ENCODE measurements at places on chromosomes 12 and 14.

- DNase-seq, result no peak
Observed at GRCh38 chr14:98819867-98820206, 452.2 kb downstream of the BCL11B start.

- no peak for DNase-seq
Observed at GRCh38 chr12:39369756-39370155, 73.2 kb downstream of the KIF21A start.

DNA sequence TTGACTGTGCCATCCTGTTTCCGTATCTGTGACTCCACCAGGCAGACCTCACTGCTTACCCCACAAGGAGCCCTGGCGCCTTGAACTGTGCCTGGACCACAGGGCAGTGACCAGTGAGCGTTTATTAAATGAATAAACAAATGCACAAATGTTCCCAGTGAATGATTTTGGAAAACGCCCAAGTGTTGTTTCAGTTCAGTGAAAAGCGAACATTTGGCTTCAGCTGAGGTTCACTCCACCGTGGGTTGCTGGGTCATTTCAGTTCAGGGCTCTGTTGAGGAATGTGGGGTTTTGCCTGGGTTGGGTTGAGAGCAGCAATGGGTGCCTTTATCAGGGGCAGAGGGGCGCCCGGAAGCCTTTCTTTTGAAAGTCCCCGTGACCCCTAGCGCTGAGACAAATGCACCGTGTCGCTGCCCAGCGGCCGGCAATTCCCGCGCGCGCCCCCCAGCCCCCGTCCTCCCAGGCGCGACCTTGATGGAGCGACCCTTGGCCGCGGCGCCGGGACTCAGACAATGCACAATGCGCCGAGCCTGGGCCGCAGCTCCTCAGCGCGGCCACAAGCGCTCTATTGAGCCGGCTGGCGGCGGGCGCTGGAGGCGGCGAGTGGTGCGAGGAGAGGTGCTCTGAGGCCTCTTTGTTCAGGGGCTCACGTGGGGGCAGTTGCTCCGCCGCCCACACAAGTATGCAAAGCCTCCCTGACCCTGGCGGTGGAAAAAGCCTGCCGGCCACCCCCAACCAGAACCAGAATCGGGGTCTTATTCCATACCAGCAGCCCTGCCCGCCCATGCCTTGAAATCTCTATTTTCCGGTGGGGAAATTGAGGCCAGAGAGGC is 40.5 kb upstream of the CLMN start:
- peak; percentile 80 for DNase-seq

DNA sequence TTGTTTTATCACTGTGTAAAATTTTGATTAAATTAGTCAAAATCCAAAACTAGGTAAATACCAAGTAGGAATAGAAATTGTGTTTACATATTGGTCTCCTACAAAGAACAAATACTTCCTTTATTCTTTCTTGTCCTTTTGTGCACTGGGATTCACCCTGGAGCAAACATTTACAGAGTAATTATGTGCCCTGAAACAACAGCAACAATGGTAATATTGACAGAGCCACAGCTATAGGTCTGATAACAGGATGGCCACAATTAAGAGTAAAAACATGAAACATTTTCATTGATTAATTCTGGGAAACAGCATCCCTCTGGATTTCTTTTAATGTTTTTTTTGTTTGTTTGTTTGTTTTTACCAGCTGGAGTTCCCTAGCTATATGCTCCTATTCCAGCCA is 61.2 kb downstream of the SLC38A6 start:
- DNase-seq, result no peak

- DNase-seq, result no peak
Observed at GRCh38 chr14:33554988-33555387, 395.9 kb downstream of the EGLN3 start.

- no peak for DNase-seq
Observed at GRCh38 chr12:111066744-111067437, 146.5 kb upstream of the MYL2 start.

DNA sequence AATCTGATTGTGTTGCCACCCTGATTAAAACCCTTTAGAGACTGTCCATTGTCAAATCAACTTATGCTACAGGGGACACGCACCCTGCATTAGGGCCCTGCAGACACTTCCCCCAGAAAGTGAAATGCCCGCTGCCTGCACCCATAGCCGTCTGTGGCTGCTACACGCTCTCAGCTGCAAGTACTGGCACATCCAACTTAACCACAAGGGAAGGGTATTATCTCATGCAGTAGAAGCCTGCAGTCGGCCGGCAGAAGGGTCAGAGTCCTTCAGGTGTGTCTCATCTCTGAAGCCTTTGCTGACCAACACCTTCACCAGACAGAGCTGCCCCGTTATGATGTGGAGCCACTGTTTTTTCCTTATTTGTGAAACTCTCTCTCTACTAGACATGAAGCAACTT is 20.8 kb downstream of the CFAP251 start:
- DNase-seq, result no peak

- no peak for DNase-seq
Observed at GRCh38 chr14:78405079-78405856, 235.1 kb downstream of the NRXN3 start.

- DNase-seq, result no peak
Observed at GRCh38 chr12:132623072-132623869, 4.7 kb downstream of the P2RX2 start.

- DNase-seq, result peak; percentile 20
Observed at GRCh38 chr14:68649476-68650189, 143.2 kb downstream of the ZFP36L1 start.

DNA sequence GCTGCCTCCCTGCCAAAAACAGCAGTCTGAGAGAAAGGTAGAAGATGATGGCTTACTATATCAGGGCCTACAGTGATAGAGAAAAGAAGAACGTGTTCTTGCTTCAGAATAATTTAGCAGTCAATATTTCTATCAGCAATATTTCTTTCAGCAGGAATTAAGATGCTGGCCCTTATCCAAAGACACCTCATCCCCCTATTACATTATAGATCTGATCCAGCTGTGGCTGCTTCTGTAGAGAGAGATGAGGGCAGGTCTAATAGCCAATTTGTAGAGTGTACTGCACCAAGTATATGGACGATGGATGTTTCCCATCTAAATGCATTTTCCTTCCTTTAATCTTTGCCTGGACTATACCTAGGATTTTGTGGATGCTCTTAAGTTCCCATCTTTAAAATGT is 451.7 kb downstream of the NPAS3 start:
- no peak for DNase-seq

- DNase-seq, result no peak
Observed at GRCh38 chr14:87935081-87935828, 57.7 kb downstream of the GALC start.

DNA sequence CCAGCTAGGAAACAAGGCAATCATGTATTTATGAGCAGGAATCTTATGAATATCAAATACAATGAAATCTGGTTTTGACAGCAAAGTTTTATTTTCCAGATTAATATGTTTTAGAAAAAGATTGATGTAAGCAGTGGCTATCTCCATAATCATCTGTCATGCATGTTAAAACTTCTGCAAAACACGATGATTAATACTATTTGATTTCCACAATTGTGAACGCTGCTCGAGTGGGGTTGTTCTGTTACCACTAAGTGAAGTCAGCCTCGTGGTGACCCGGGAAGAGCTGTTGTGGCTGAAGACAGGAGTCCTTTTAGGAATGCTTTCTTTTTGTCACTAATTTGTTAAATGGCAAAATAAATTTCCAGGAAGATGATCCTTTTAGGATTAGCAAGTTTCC is 9.4 kb downstream of the CFAP251 start:
- no peak for DNase-seq

DNA sequence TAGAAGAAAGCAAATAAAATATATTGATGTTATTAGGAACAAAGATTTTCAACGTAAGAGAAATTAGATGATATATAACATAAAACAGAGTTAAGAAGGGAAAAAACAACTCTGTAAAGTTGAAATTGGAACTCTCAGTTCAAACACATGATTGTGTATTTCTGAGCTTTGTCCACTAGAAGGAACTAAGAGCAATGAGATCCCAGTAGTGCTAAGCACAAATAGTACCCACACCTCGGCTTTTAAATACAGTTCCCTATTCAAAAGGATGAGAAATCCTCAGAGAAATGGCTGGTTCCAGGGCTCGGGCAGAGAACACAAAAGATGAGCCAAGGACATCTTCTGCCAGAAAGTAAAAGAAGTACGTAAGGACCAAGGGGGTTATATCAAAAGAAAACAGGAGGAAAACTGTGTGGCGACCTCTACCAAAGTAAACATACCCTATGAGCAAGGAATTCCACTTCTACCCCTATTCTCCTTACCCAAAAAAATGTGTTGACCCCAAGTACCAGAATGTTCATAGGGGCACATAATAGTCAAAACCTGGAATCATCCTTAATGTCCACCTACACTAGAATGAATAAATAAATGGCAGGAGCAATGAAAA is 96.6 kb downstream of the SPTSSA start:
- no peak for DNase-seq

GRCh38 chr12:14356147-14356546 is 9.3 kb upstream of the ATF7IP start:
- DNase-seq, result no peak

GRCh38 chr12:24201258-24201970 is 251.9 kb upstream of the SOX5 start:
- DNase-seq, result no peak

GRCh38 chr12:116466536-116466935 is 92.6 kb upstream of the MAP1LC3B2 start:
- DNase-seq, result no peak

GRCh38 chr12:108316176-108317086 is 22.7 kb downstream of the CMKLR1 start:
- no peak for DNase-seq

DNA sequence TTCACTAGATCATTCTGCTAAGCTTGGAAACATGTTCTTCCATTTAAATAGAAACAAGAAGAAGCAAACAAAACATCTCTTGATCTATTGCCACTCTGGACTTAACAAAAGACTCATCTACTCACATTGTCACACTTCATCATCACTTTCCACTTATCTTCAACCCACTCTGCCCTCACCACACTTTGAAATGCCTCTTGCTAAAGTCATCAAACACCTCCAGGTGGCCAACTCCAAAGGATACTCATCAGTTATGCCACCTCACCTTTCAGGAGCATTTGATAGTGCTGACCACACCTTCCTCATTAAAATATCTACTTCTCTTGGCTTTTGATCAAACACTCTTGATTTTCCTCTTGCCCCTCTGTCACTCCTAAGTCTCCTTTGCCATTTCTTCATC is 7.2 kb downstream of the EFCAB11 start:
- DNase-seq, result no peak

DNA sequence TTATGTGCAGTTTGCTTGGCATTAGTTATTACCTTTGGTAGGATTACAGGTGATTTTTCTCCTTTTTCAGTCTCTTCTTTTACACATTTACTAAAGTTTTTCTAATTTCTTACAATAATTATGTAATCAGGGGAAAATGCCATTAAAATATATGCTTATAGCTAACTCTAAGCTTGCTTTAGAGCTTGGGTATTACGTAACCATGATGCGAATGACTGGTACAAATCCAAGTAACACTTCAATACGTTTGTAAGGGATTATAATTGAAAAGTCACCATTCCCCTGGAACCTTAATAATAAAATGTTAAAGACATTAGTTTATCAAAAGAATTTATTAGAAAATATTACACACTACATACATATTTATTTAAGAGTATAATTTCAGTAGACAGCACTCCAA is 71.6 kb downstream of the SCAF11 start:
- DNase-seq, result no peak

DNA sequence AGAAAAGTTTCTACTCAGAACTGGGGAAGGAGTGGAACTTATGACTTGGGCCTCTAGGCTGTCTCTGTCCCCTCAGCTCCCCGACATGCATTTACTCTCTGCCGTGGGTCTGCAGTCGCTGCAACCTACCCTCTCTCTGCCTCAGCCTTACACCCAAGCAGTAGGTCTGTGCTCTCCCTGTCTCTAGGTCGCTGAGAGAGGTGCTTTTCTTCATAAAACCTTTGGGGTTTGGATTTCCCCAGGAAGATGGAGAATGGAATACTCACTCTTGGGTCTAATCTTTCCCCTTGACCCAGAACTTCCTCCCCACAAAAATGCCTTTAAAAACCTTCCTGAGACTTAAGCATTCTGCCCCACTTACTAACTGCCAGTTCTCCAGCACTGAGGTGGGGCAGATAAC is 12.9 kb downstream of the GPR84 start:
- DNase-seq, result no peak

Data from ecto neural progenitor cell (in vitro differentiated cells).